ENCODE measurements at places on chromosomes 4 and X.
A peak's percentile ranks its signal among the peaks of the same experiment; 100 is the strongest.

- DNase-seq = no peak
These were observed 146.7 kb downstream of the TBL1X start for GRCh38 chrX:9611436-9612145.

- peak; percentile 55 for DNase-seq
These were observed 180.4 kb downstream of the AFAP1 start for GRCh38 chr4:7759216-7759615.

DNA sequence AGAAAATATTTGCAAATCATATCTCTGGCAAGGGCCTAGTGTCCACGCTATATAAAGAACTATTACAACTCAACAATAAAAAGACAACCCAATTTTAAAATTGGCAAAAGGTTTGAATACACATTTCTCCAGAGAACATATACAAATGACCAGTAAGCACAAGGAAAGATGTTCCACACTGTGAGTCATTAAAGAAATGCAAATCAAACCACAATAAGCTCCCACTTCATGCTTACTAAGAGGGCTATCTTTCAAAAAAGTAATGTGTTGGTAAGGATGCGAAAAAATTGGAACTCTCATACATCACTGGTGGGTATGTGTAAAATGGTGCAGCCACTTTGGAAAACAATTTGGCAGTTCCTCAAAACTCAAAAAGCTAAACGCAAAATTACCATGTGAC, 884.0 kb upstream of the INTU start:
- no peak for DNase-seq

GRCh38 chr4:38615847-38616246, 48.2 kb upstream of the KLF3 start:
- no peak for DNase-seq

DNA sequence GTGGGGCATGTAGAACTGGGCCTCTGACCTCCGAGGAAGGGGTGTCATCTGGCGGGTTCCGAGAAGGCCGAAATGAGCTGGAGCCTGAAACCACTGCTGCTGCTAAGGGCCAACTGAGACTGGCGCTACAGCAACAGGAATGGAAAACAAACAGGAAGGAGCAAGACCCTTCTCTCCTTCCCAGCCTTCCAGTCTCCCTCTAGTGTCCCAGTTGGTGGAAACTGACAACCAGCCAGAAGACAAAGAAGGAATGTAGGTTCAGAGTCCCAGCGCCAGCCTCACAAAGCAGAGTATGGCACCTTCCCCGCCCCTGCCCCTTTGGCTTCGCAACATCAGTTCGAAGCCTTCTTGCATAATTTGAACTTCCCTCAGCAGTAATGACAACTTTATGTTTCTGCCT, 24.4 kb upstream of the PDZD4 start:
- DNase-seq = no peak

GRCh38 chr4:8585186-8585585, 5.0 kb downstream of the GPR78 start:
- no peak for DNase-seq

DNA sequence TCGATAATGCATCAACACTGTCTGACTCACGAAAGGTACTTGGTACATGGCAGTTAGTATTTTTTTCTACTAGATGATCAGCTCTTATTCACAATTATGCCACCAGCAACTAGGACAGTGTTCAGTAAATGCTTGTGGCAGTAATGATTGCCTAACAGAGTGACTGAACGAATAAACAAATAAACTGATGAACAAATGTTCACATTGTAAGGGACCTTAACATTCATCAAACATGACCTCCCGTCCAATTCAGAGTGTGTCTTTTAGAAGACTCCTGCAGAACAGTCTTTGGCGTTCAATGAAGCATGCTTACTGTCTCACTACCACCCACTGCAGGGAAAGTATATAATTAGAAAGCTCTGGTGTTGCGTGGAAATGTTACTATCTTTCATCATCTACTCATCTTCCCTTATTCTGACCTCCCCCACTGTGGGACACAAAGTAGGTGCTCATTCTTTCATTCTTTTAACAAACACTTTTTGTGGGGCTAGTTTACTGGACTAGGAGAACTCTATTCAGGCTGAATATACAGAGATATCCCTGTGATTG, 319.3 kb downstream of the RAB28 start:
- no peak for DNase-seq

- no peak for DNase-seq
These were observed 2.0 kb downstream of the RAPGEF2 start for GRCh38 chr4:159104694-159105414.

- DNase-seq = no peak
These were observed 18.0 kb upstream of the TBC1D14 start for GRCh38 chr4:6891436-6892170.
